ENCODE measurements at places on chromosomes 1 and 21.

DNA sequence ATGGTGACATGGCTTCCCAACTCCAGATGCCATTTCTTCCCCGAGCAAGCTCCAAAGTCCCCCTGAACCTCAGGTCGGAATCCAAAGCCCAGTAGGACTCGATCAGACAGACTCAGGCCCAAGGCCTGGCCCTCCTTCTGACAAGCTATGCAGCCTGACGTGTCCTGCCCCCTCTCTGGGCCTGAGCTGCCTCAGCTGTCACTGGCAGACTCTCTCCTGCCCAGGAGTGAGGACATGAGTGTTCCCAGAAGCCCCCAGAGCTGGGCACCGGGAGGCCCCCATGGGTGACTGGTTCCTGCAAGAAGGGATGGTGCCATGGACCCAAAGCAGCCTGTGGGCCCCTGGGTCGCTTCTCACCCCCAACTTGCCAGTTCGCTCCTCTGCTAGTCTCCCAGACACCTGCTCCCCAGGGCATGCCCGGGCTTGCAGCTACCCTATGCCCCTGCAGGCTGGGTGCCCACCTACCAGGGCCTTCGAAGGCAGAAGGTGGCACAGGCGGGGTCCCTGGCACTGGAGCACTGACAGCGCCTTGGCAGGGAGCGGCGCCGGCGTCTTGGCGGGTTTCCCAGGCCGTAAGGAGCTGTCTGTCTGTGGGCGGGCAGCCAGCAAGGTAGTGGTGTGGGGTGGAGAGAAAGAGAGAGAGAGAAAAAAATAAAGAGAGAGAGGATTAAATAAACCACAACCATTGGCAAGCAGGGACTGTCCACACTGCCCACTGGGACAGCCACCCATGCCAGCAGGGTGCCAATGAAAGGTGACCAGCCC, 2.3 kb downstream of the EDN2 start:
- DNase-seq, result no peak

GRCh38 chr1:209202830-209203532, 380.5 kb upstream of the CAMK1G start:
- DNase-seq, result peak; percentile 58

DNA sequence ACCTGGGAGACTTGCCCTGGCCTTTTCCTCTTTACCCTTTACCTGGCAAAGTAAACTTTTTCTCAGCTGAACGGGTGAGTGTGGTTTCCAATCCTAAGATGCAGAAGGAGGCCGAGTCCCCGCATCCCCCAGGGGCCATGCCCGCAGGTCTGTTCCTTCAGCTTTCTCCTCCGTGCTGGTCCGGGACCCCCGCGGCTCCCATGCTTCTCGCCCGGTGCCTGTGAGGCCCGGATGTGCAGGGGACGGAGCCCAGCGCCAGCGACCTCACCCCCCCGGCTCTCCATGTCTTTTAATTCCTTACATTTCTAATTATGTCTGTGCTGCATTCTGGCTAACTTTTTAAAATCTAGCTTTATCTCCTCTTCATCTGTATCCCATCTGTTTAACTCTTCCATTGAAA, 21.5 kb upstream of the SCYL3 start:
- DNase-seq, result no peak

- no peak for DNase-seq
Observed at GRCh38 chr1:42934541-42935312, 23.9 kb downstream of the SLC2A1 start.

DNA sequence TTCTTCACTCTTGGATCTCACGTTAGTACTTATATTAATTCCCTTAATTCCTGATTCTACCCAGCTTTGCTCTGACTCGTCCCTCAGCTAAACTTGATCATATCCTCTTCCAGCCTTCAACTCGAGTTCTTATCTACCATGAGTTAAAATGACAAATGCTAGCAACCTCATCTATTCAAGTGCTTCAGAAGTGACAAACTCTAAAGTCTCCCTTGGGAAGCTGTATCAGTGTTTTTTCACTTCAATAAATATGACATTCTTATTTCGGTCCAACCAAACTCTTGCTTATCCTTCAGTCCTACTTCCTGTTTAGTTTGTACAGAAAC, 75.3 kb downstream of the FOXJ3 start:
- no peak for DNase-seq

DNA sequence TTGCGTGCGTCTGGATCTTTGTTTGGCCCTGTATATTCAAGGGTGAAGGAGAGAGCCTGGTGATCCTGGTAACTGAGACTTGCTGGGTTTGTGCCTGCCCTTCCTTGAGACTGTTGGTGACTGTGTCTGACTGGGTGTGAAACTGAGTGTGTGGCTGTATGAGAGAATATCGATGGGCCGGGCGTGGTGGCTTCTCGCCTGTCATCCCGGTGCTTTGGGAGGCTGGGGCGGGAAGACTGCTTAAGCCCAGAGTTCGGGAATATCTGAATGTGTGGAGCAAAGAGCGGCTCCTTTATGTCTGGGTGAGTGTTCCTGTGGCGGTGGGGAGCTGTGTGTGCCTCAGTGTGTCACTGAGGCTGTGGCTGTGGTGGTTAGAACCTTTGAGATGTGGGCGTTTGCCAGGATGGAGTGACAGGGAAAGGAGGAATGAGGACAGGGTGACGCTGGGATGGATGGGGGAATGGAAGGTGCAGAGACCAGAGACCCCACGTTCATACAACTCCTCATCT, 2.7 kb upstream of the MARCKSL1 start:
- DNase-seq, result no peak

- no peak for DNase-seq
Observed at GRCh38 chr1:21295002-21295401, 4.7 kb upstream of the ECE1 start.

DNA sequence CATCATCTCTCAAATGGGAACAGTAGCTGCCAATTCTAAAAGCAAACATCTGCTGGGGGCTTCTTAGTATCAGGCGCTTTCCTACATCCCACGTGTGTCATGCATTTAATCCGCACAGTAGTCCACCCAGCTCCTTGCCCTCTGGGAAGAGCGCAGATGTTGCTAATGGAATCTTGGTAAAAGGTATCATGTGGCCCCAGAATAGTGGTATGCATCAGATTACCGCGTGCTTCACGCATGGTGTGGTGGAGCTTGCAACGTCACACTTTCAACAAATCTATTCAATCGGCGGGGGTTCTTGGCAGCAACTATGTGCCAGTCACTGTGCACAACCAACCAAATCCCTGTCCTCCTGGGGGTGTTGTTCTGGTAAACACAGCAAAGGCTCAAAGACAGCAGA, 141.0 kb downstream of the HIVEP3 start:
- DNase-seq, result no peak

DNA sequence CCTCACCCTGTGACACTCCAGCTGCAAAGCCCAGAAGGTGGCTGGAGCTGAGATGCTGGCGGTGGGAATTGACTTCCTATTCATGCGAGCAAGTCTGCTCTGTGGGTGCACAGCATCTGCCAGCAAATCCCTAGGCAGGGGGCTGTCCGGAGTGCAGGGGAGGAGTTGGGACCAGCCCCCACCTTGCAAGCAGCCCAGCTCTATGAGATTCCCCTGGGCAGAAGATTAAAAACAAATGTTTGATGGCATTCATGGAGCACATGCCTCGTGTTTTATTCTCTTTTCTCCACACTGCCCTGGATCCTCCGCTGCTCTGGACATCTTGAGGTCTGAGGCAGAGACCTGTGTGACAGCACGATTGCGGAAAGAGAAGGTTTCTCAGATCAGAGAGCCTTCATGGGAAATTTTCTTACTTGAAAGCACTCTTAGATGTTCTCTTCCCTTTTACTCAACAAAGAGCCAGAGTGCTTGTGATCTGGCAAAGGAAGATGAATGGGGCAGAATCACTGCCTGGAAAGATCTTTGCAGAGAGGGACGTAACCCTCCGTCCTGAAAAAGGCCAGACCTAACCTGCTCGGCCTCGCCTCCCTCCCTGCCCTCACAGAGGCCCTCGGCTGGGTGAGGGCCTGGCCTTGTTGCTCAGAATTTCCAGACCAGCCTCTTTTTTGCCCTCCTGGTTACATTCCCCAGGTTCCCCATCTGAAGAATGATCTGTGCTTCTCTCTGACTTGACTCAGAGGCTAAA, 597.1 kb downstream of the KIF26B start:
- no peak for DNase-seq

- DNase-seq, result no peak
Observed at GRCh38 chr1:80221319-80221718, 1214.8 kb upstream of the ADGRL4 start.

GRCh38 chr21:31443736-31444521, 99.9 kb upstream of the TIAM1 start:
- no peak for DNase-seq

DNA sequence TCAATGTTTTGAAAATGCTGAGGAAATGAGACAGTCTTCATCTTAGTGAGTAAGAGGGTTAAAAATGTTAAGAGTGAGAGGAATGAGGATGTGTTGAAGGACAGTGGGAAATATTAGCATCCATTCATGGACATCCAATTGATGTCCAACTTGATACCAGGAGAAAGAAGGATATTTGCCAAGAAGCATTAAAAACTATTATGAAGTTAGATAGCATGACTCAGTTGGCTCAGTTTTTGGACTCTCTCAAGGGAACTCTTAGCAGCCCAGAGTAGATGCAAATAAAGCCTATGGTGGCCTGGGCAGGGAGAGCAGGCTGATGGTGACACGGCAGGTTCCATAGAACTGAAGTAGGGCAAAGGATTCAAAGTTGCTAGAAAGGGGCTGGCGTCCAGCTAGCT, 171.0 kb downstream of the ZZZ3 start:
- DNase-seq, result no peak

DNA sequence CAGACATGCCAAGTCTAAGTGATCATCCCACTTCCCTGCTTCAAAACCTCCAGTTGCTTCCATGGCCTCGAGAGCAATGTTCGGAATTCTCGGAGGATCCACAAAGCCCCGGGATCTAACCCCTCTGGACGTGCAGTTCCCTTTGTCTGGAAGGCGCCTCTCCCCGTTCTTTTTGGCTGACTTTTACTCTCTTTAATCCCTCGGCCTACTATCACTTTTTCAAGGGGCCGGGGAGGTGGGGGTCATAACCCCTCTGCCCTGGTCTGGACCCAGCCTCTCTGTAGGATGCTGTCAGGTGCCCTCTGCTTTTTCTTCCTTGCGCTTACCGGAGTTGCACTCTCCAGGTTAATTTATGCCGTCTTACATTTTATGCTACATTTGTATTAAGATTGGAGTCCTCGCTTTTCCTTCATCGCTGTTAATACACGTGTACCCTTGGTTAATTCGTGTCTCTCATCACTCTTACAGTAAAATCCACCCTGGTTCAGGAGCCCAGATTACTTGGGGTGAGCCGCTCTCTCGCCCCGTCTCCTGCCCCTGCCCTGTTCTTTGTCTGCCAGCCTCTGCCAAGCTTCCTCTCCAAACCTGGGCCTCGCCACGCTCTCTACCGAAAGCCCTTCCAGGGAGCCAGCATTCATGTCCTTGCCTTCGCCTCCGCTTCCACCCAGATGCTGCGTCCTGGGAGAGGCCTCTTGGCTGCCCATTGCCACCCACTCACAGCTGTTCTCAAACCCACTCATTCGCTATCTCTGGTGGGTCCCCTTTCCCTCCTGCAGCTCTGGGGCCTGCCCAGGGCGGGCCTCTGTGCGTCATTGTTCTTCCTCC, 448.6 kb downstream of the CAMTA1 start:
- no peak for DNase-seq

DNA sequence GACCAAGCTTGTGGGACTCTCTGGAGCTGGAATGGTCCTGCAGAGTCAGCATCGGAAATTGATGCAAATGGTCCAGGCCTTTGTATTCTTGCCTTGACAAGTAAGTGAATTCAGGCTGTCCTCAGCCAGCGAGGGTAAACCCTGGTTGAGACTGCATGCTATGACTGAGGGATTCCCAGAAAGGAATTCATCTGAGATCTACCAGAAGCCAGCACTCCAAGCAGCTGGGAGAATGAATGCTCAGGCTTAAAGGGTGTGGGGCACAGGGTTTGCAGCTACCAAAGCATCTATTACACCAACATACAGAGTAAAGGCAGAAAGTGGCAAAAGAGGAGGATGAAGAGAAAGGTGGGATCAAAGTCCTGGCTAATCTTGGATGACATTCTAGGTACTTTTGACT, 257.0 kb upstream of the LYPLAL1 start:
- no peak for DNase-seq

- no peak for DNase-seq
Observed at GRCh38 chr21:43303275-43304178, 123.4 kb downstream of the SIK1 start.

DNA sequence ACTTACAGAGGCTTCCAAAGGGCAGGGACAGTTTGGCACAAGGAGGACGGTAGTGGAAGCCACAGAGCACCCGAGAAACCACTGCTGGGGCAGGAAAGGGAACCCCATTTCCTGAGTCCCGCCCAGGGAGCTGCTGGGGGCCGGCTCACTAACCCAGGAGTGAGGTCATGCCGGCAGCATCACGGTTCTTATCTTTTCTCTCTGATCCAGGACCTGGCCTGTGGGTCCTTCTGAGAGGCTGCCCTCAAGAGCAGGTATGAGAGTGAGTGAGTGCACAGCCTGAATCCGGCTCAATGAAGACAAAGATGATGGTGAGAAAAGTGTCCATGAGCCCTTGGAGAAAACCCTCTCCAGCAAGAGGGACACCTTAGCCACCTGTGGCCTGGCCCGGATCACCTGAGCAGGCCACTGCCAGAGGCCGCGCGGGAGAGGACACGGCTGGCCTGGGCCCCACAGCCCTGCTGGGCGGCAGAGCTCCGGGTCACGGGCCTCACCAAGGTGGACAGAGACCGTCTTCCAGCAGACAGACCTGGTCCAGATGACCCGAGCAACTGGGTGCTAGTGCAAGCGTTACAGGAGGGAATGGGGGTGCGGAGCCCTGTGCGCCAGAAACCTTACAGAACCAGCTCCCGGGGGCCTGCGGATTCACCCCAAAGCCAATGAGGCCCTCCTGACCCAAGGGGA, 94.9 kb downstream of the RIPK4 start:
- DNase-seq, result no peak

DNA sequence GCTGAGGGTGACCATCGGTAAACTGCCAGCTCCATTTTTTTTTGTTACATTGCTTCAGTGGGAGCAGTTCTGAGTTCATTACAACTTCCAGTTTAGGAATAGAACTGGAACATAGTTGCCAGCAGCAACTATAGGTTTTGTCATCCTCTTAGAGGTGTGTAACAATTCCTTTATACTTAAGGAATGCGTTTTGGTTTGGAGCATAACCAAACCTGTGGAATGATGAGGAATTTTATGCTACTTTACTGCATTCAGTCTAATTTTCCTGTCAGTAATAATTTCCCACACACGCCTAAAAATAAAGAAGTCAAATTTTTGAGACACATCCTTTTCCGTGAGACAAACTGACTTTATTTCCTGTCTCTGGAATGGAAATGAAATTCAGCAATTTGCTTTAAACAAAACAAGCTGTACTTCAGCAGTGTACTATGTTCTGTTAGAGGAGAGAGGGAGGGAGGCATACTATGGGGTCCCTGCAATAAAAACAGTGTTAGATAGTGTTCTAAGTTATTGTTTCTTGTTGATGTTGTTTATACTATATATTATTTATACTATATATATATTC, 4.8 kb upstream of the AMPD1 start:
- no peak for DNase-seq

- no peak for DNase-seq
Observed at GRCh38 chr1:23816906-23817305, 8.3 kb downstream of the HMGCL start.

GRCh38 chr1:159473335-159473734, 33.8 kb downstream of the OR10J1 start:
- no peak for DNase-seq

GRCh38 chr21:43318841-43319781, 107.8 kb downstream of the SIK1 start:
- no peak for DNase-seq

Measured in erythroblast (primary cell).